Mesothelial cell of epicardium (in vitro differentiated cells): ENCODE measurements at places on chromosomes 2 and 18.

DNA sequence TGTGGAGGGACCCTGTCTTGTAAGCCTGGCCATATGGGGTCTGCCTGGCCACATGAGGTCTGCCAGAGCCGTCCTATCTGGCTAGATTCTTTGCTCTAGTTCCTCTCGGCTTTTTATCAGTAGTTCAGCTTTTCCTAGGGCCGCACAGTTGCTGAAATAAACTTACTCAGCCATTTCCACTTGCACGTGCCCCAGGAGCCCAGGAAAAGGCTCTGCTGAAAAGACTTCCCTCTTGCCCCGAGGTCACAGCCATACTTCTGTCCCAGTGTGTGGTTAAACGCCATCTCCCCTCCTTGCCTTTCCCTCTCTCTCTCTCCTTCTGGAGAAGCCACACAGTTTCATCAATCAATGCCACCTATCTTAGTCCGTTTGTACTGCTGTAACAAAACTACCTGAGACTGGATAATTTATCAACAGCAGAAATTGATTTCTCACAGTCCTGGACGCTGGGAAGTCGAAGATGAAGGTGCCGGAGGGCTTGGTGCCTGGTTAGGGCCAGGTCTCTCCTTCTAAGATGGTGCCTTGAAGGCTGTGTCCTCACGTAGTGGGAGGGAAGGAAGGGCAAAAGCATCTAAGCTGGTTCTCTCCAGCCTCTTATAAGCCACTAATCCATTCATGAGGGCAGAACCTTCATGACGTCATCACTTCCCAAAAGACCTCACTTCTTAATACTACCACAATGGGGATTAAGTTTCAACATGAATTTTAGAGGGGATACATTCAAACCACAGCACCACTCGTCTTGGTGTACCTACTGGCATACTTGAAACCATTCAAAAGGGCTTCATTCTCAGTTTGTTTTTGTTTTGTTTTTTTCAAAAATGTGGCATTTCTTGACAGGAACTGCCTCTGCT is 11.2 kb upstream of the GALM start:
- peak overlapping the region; percentile 8 for H3K27ac ChIP-seq
- H3K36me3 ChIP-seq = no peaks in the 10 kb centered on the region
- no peak overlapping the region for H3K4me3 ChIP-seq
- peaks cover 5% of the 10 kb centered on the region for H3K4me1 ChIP-seq
- H3K27me3 ChIP-seq = no peaks in the 10 kb centered on the region

DNA sequence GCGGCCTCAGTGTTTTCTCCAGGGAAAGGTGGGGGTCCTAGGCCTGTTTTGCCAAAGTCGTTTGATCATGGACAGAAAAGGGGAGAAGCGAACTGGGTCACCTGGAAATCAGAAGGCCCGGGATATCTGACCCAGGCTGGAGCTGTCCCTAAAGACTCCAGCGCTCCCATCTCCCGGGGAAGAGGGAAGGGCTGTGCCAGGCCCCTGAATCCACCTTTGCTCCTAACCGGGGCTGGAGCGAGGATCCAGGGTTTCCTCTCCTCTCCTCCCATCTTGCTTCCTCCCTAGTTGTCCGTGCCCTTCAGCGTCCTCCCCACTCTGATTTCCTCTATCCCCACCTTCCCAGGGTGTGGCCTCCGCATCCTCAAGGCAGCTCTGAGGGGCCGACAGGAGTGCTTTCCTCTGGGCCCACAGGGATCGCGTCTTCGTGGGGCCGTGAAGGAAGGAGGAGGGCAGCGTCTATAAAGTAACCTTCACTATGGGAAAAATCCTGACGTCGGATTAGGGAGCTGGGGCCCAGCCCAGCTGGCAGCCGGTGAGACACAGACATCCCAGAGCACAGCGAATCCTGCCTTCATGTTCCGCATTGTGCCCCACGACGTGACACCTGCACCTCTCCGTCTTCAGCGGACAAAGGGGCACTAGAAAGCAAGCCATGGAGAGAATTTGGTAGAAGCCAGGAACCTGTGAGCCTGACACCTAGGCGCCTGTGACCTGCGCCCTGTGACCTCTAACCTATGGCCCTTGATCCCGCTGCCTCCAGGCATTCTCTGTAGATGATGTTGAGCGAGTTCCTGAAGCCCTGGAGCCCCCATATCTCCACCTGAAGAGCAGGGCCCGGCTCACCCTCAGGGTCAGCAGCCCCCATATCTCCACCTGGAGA is 212.7 kb upstream of the SALL3 start:
- H3K4me1 ChIP-seq = peaks cover 3% of the 10 kb centered on the region
- H3K4me3 ChIP-seq = no peak overlapping the region
- no peak for DNase-seq
- no peaks in the 10 kb centered on the region for H3K36me3 ChIP-seq
- H3K27ac ChIP-seq = no peak overlapping the region

- no peak overlapping the region for H3K27ac ChIP-seq
- DNase-seq = no peak
- peaks cover 42% of the 10 kb centered on the region for H3K27me3 ChIP-seq
- peaks cover 4% of the 10 kb centered on the region for H3K36me3 ChIP-seq
- H3K4me3 ChIP-seq = no peak overlapping the region
These were observed 66.3 kb upstream of the GLI2 start for GRCh38 chr2:120669121-120669952.

GRCh38 chr18:27826101-27826500 is 350.8 kb downstream of the CDH2 start:
- H3K27ac ChIP-seq = no peak overlapping the region
- DNase-seq = no peak
- no peaks in the 10 kb centered on the region for H3K4me1 ChIP-seq
- no peaks in the 10 kb centered on the region for H3K27me3 ChIP-seq

DNA sequence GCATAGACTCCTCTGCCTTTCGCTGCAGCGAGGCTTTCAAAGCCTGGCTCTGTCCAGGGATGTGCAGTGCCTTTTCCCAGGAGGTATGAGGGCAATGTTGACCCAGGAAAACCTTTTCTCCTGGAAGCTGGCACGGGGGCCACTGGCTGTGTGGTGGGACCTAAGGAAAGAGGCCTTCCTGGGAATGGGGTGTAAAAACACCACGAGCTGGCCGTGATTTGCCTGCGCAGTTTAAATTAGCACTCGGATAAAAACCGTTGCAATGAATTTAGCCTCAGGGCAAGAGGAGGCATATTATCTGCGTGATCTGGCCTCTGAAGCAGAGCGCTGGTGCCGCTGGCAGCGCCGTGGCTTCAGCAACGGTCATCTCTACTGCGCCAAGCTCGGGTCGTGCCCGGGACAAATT is 3.0 kb downstream of the OSR1 start:
- peaks cover 28% of the 10 kb centered on the region for H3K4me1 ChIP-seq
- H3K27me3 ChIP-seq = peaks cover 98% of the 10 kb centered on the region
- no peak overlapping the region for H3K27ac ChIP-seq
- H3K4me3 ChIP-seq = peak overlapping the region; percentile 76
